Stimulated activated CD8-positive, alpha-beta memory T cell treated with anti-CD3 and anti-CD28 coated beads, Interleukin-2, amount 100 ng/mL, for 1 hour (primary cell): ENCODE measurements at places on chromosomes 11 and 22.

- no peak for DNase-seq
Measured at GRCh38 chr11:69401715-69402114, 79.7 kb upstream of the LINC01488 start.

GRCh38 chr11:65633390-65634108 lies 4.4 kb upstream of the SIPA1 start:
- no peak for DNase-seq

- DNase-seq = no peak
Measured at GRCh38 chr22:49899530-49899929, 18.7 kb downstream of the ALG12 start.

- no peak for DNase-seq
Measured at GRCh38 chr22:49705216-49705971, 122.3 kb downstream of the BRD1 start.

GRCh38 chr11:38543311-38543710 lies 1945.3 kb upstream of the RAG2 start:
- no peak for DNase-seq

- DNase-seq = no peak
Measured at GRCh38 chr11:13262096-13262495, 15.5 kb upstream of the BMAL1 start.

DNA sequence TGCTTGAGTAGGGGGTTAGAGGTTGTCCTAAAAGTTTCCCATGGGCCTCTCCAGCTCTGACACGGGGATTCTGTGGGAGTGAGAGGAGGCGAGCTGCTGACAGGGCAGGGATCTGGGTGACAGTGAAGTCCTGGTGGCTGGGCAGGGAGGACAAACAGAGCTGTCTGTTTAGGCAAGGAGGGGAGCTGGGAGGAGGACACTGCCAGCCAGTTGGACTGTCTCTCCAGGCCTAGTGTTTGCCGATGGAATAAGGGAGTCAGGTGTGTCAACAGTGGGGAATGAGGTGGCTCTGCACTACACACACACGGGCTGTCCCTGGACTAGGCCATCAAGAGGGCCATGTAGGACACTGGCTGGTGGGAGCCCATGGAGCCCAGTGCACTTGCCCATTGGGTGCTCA lies 20.6 kb upstream of the SYT7 start:
- no peak for DNase-seq

DNA sequence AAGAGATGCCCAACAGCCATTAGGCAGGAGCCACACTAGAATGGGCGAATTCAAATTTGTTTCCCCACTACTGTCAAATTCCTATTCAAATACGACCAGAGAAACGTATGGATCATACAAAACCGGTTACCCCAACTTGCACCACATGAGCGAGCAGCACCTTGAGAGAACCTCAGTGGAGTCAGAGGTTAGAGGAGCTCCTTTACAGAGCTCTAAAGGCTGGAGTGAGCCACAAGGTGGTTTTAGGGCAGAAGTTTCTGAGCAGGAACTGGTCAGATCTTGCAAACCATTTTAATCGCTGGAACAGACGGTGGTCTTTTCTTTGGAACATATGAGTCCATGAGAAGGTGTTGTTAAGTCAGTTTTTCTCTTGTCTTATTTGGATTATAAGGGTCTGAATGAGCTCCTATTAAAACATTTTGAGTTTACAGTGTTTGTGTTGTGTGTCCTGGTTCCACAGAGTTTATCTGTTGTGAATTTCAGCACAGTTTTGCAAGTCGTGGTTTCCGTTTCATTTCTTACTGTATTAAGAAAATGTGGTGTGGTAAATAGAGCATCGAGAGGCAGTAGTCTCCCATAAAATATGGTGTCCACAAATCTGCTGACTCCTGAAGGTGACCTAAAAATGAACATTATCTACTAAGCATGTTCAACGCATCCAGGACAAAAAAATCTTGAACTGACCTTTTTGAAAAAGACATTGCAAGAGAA lies 471.7 kb downstream of the NTM start:
- DNase-seq = no peak

DNA sequence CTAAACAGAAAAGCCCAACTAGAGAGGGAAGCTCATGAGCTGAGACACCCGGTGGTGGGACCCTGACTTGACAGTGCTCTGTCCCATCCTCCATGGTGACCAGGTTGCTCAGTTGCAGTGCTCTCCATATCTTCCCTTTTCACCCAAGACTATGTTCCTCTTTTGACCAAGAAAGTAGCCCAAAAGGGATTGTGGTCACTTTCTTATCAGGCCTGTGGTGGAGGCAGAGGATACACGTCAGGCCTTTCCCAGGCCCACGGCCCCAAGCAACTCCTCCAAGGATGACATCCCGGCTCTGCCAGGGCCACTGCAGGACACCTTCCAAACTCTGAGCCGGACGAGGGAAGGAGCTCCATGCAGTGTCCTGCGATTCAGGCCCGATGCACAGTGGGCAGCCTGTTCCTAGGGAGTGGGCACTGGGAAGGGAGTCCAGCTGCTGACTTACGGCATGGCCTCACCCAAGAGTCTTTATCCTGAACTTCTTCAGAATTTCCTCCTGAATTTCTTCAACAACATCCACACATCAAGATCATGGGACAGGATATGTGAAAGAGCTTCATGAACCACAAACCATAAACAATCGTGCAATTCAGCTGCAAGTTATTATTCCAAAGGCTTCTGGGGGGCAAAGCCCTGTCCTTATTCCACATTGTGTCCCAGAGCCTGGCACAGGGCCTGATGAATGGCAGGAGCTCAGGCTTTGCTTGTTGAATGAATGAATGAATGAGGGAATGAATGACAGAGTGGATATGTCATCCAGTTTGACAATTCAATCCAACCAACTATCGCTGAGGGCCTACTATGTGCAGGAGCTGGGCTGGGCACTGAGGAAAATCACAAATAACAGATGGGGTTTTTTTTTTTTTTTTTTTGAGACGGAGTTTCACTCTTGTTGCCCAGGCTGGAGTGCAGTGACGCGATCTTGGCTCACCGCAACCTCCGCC lies 36.0 kb upstream of the MYH9 start:
- no peak for DNase-seq

- DNase-seq = no peak
Measured at GRCh38 chr11:85947431-85948272, 92.5 kb downstream of the CCDC83 start.

DNA sequence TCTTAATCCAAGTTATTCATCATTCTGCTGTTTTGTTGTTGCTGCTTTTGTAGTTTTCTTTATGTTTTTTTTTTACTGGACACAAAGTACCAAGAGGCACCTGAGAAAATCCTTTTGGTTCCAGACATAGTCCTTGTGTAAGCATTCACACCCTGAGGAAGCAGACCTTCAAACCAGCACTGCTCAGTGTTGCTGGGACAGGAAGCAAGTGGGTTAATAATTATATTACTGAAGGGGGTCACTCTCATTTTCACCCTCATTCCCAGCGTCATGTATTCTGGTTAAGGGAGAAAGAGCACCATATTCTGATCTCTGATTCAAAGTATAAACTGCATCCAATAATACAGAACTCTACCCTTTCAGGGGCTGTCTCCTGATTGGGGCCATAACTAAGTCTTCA lies 5.9 kb upstream of the ALKBH3 start:
- DNase-seq = no peak

GRCh38 chr11:75547617-75548058 lies 14.4 kb upstream of the SERPINH1 start:
- DNase-seq = no peak
